Stimulated activated effector memory CD8-positive, alpha-beta T cell treated with anti-CD3 and anti-CD28 coated beads, Interleukin-12 subunit alpha, Interleukin-12 subunit beta, amount 100 ng/mL, for 72 hours (primary cell): ENCODE measurements at places on chromosomes 12 and 14.

GRCh38 chr14:95609398-95609990 is 74.6 kb downstream of the GLRX5 start:
- no peak for DNase-seq

DNA sequence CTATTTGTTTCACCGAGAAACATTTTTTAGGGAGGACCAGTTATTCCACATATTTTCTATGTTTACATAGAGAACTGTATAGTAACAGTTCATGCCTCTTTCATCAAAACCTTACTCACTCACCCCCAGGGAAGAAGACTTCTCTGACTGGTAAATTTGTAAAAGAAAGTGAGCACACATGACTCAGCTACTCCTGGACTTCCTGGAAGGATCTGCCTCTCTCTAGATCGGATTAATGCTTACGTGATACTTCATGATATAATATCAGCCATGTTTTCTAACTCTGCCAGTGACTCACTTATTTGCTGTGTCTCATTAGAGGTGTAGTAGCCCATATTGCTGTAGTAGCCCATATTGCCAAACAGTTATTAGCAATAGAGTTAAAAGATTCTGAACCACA is 494.3 kb upstream of the ATXN7L3B start:
- no peak for DNase-seq

GRCh38 chr12:102197789-102198188 is at the start of gene PMCH:
TSS of gene PMCH (minus strand) at chr12:102197833. CDS start at chr12:102197770, 63 bp downstream.
- no peak for DNase-seq

DNA sequence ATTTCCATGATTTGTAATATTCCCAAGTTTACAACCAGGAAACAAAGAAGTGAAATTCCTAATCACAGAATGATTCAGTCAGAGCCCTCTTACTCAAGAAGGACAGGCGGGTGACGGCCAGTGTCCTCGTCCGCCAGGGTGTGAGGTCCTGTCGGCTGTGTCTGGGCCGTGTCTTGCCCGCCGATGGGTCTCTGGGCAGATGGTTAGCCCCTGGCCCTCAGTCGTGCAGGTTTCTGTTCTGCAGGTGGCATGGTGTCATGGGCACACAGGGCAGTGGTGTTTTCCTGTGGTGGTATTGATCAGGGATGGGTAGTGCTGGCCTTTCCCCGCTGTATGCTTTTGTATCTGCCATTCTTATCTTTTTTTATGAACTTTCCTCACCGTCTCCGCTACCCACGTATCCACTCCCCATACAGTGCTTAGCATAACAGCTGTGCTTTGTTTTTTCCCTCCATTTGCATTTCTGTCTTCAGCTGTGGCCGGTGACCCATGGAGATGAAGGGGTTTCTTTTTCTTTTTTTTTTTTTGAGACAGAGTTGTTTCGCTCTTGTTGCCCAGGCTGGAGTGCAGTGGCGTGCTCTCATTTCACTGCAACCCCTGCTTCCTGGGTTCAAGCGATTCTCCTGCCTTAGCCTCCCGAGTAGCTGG is 100.7 kb downstream of the TSPAN9 start:
- no peak for DNase-seq

- DNase-seq = no peak
Observed at GRCh38 chr14:93113678-93114067, 2.1 kb downstream of the ITPK1 start.

- no peak for DNase-seq
Observed at GRCh38 chr12:45232146-45232755, 16.4 kb downstream of the ANO6 start.

- no peak for DNase-seq
Observed at GRCh38 chr12:122730215-122731014, at the start of gene HCAR1. TSS of gene HCAR1 (minus strand) at chr12:122730844. CDS start at chr12:122730339, 505 bp downstream.

GRCh38 chr12:72111706-72112105 is 160.5 kb upstream of the TRHDE start:
- no peak for DNase-seq

- DNase-seq = no peak
Observed at GRCh38 chr12:21656905-21657325, 727 bp downstream of the LDHB start.

DNA sequence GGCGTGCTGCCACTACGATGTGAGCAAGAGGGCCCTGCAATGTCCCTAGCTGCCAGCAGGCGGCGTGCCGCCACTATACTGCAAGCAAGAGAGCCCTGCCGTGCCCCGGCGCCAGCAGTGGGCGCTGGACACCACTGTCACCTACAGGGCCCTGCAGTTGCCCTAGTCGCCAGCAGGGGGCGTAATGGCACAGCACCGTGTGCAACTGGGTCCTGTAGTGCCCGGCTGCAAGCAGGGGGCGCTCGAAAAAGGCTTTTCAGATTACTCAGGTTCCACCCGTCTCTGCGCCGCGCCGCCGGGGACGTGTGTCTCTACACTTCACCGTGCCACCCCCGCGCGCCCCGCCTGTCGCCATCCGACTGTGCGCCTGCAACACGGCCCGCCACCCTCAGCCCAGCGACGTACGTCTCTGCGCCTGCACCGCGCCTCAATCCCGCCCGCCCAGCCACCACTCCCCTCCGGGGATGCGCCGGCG is 1356.9 kb downstream of the TMEM121 start:
- peak; percentile 26 for DNase-seq

- DNase-seq = no peak
Observed at GRCh38 chr12:76947304-76947703, 68.5 kb upstream of the CSRP2 start.

DNA sequence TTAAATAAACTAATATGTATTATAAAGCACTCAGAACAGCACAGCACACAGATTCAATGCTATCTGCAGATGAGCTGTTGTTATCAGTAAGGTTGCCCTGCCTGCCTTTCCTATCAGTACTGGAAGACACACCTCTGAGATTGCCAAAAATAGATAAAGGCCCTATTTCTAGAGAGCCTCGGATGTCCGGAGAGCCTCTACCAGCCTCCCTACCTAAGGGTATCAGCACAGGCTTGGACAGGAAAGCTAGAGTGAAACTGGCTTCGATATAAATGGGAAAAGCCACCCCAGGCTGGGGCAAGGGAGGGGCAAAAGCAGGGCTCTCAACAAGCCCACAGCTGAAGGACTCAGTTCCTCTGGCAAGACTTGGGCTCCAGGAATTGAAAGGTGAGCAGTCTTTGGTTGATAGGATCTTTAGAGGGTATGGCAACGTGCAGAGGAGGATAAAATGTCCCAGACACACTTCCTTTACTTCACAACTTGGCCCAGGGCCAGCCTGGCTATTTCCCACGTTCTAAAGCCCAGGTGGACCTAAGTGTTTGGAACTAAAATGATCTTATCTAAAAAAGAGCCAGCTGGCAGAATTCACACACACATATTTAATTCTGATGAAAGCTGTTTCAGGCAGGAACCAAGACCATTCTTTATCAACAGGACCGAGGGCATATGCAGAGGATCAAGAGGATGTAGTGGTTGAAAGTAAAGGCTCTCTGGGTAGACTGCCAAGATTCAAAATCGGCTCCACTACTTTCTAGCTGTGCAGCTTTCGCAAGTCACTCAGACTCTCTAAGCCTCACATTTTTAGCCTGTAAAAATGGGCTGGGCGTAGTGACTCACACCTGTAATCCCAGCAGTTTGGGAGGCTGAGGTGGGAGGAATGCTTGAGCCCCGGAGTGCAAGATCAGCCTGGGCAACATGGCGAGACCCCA is 37.8 kb upstream of the ITPR2 start:
- DNase-seq = no peak

DNA sequence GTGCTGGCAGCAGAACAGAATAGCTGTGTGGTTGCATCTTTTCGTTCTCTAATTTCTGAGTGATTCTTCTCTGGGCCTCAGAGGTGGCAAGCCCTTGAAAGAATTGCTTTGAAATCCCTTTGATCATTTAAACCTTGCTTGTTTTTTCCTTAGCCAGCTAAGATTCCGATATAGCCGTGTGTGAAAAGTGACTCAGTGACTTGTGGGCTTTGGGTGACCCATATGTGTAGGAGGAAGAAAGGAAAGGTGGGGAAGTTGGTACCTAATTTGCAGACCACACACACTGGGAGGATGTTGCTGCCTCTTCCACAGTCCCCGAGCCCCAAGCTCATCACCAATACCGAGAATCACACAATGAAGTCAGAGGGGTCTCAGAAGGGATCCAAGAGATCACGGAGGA is 18.8 kb downstream of the SLC24A4 start:
- peak; percentile 18 for DNase-seq

GRCh38 chr12:119842380-119842779 is 34.7 kb downstream of the CIT start:
- no peak for DNase-seq

DNA sequence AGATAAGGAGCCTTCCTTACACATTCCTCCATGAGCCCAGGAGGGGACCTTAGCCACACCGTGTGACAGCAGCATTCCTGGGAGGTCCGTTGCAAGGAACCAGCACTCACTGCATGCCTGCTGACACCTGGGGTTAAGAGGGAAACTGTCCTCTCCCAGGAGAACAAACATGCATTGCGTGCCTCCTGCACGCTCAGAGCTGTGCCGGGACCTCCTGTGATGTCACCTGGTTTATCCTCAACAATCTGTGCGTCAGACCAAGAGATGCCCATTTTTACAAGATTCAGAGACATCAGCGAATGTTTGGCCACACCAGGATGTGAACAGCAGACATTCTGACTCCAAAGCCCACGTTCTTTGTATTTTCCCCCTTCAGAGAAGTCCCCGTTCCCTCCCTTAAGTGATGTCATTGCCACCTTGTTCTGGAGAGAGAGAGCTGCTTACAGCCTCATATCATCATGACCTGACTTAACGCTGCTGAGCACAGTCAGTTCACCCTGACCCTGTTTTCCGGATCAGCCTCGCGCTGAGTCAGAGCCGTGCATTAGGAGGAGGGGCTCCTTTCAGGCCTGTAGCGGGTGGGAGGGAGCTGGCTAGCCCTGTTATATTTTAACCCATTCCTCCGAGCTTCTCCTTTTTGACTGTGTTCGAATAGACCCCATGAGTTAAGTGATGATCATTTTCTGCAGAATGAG is 36.2 kb downstream of the TMEM120B start:
- DNase-seq = no peak

DNA sequence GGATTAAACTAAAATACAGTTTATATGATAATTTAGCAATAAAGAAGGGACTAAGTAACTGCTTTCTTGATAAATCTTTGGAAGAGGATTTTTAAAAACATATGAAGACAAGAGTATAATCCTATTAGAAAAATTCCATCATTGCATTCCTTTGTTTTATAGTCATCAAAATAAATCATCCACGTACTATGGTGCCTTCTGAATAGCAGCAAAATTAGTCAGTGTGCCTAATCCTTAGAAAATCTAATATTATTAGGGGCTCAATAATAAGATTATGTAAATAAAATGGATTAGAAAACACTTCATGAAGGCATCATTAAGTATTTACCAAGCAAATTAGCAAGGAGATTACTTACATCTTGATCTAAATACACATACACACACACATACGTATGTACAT is 102.1 kb downstream of the KCNH5 start:
- no peak for DNase-seq

GRCh38 chr12:10634427-10634826 is 21.0 kb upstream of the MAGOHB start:
- DNase-seq = no peak

DNA sequence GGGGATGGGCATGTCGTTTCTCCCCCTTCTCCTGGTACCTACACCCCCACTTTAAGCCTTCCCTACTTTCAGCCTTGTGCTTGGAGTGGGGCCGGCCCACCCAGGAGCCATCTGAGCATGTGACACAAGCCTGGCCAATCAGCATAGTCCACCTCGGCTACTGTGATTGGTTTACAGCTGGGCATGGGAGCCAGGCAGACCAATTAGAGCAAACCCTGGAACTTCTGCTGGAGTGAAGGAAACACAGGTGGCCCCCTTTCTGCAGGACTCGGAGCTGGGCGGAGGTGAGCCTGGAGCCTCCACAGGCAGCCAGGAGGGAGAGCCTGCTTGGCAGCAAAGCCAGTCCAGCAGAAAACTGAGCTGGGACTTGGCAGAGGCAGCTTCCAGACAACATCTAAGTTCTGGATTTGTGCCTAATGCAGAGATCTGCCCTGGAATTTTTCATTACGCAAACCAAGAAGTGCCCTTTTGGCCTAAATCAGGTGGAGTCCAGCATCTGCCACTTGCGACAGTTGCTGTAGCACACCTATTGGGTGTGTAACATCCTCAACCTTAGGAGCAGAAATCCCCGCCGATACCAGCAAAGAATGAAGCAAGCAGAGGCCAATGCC is 59.5 kb downstream of the SCARB1 start:
- no peak for DNase-seq

DNA sequence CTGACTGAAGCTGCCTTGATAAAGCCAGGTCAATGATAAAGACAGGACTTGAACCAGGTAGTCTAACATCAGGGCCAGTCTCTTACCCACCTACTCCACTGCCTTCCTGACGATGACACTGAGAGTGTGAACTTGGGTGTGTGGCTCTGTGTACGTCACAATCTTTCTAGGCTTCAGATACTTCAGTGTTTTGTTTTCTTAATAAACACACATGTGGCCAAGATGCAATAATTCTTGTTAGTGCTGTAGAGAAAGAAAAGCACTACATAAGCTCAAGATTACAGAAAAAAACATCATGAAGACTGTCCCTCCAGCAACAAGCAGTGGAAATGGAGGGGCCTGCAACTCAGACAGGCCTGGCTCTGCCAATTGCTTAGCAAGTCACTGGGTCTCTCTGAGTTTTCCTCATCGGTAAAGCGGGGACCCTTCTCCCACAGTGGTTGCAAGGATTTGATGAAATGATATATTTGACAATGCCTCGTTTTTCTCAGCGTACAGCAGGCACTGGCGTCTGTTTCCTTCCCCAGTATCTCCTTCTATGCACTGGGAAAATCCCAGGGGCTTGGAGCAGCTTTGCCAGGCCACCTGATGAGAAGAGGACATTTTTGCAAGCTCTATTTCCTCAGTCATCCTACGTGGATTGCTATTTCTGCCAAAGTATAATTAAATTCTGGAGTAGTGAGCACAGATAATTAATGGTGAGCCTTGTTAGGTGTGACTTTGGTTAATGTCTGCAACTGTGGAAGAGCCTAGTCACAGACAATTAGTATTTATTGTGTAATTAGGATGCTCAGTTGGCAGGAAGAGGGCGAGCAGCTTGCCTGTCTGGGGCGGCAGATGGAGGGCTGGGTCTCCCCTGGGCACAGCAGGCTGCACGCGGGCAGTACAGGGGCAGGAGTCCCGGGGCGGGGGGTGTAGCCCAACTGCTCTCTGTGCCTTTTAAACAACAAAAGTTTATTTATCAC is 55.8 kb upstream of the CHGA start:
- DNase-seq = no peak

DNA sequence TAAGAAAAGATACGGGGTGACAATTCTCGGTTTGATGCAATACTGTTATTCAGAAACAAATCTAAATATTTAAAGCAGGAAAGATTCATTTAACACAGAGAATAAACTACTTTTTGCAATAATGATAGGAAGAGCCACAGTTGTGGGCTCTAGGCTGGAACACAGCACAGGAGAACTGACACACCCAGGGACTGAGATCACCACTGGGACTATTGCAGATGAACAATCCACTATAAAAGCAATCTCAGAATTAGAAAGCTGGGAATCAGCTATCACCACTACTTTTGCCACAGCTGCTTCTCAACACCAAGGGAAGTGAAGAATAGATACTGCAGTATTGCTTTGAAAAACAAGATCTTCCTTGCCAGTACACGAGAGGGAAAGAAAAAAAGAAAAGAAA is 4.1 kb upstream of the PIK3C2G start:
- DNase-seq = no peak
